ENCODE measurements at places on chromosomes 2 and 18. TPM values are rescaled to one million over a fixed set of nuclear protein-coding genes. Genes with fewer than 3 reads are reported as not detected.

The CCBE1 gene
- 31.1 TPM for total RNA-seq

The LBX2 gene
- 4.0 TPM for total RNA-seq

The TTC27 gene
- total RNA-seq, result 23.9 TPM

The UBE2E3 gene
- 156 TPM for total RNA-seq

- no peak for DNase-seq
Observed at GRCh38 chr2:71857636-71858035, 290.0 kb downstream of the CYP26B1 start.

- DNase-seq, result peak; percentile 77
Observed at GRCh38 chr18:8895987-8896619, 190.7 kb downstream of the MTCL1 start.

DNA sequence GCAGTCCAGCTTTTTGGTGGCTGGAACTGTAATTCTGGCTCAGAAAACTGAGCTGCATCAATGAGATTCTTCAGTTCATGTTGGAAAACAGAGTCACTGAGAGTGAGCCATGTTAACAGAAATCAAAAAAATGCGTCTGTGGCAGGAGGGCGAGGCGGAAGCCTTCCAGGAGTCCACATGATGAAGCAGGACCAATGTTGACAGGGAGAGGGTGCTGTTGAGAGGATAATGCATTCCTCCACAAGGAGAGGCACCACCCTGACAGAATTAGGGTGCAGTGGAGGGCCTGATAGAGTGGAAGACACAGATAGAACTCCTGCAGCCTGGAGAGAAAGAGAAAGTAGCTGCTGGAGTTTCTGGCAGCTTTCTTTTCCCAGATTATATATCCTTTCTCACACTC lies 111.5 kb downstream of the MGAT5 start:
- DNase-seq, result no peak

DNA sequence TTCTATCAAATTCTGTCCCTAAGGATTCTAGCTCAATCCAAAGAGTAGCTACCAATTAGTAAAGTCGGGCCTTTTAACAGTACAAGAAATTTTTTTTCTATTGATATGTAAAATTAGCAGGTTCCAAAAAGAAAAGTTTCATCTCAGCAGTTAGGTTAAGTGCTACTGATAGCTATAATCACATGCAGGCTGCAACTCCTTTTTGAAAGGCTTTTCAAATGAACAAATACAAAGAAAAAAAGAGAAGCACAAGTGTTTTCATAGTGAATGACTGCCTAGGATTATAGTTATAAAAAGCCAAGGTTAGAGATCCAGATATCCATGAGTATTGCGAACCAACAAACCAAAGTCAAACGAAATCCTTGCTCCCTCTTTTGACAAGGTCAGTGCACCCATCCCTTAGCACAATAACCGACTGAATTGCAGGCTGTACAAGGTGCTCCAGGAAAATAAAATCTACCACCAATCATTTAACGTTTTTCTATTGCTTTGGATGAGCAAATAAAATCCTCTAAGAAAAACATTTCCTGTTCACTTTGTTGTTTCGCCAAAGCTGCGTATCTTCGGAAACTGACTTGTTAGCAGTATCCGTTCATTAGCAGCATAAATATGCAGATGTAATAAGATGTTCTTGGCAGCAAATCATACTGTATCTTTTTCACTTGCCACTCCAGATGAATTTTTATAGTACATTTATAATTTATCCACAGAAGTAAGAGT lies 100.2 kb downstream of the SRBD1 start:
- no peak for DNase-seq

DNA sequence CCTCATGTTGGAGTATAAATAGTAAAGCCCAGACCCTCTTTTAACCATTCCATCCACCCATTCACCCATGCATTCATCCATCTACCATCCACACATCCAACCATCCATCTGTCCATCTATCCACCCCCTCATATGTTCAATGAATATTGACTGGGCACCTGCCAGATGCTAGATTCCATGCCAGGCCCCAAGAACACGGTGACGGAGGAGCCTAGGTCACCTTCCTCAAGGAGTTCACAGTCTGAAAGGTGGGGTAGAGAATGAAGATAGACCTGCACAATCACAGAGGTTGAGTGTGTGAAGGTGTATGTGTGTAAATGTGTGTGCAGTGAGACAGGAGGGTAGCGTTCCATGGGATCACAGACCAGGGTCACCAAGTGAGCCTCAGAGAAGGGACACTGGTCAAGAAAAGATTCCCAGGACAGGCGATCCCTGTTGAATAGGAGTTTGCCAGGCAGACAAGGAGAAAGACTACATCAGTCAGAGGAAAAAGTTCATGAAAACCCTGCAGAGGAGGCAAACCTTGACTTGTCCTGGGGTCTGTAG lies 287.2 kb downstream of the CYP26B1 start:
- DNase-seq, result no peak
